ENCODE measurements at places on chromosomes 5 and 9.
A peak's percentile ranks its signal among the peaks of the same experiment; 100 is the strongest.

- no peak for DNase-seq
These were observed 62.9 kb downstream of the HSD17B4 start for GRCh38 chr5:119515192-119515591.

DNA sequence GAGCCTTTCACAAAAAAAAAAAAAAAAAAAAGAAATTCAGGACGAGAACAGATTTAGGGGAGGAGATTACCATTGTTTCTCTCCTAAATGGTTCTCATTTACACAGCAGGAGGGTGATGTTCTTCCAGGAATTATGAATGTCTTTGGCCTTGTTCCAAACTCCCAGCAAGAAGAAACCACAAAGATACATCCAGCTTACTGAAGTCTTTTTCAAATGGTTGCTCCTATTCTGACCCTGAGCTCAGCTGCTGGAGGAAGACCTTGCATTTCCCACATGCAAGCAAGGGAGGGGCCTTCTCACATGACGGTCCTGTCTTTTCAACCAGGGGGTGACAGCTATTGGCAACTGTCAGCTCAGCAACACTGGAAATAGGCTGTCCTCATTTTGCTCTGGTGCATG lies 203.0 kb upstream of the VLDLR start:
- DNase-seq: no peak

GRCh38 chr9:109775516-109775915 lies 4.5 kb upstream of the PALM2AKAP2 start:
- DNase-seq: no peak

GRCh38 chr9:73371801-73372200 lies 220.1 kb downstream of the ANXA1 start:
- no peak for DNase-seq

DNA sequence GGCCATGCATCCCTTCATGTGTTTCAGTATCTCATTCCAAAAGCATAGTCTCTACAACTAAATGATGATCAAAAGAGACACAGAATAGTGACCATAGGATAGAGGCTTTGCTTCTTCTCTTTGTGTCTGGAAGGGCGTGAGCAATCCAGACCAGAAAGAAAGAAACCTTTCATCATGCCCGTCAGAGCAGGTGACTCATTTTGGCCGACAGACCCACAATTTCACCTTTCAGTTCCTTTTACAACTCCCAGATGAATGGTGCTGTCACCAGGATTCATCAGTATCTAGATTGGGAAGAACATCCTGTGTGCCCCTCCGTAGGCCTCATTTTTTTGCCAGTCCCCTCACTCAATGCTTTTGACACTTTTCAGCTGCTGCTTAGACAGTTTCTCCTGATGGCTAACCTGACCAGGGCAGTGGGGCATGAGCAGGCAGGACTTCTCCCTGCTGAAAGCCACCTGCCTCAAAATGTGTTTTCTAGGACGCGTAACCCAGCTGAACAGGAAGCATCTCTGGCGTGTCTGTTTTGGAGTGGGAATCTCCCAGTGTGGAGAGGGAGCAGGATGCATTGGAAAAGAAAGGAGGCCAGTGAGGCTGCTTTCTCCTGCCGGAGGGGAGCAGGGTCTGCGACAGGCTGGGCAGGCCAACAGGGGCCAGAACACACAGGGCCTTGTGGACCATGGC lies 21.2 kb downstream of the ABLIM3 start:
- DNase-seq: peak; percentile 72

- DNase-seq: no peak
These were observed 104.1 kb downstream of the CMYA5 start for GRCh38 chr5:79793722-79794121.

DNA sequence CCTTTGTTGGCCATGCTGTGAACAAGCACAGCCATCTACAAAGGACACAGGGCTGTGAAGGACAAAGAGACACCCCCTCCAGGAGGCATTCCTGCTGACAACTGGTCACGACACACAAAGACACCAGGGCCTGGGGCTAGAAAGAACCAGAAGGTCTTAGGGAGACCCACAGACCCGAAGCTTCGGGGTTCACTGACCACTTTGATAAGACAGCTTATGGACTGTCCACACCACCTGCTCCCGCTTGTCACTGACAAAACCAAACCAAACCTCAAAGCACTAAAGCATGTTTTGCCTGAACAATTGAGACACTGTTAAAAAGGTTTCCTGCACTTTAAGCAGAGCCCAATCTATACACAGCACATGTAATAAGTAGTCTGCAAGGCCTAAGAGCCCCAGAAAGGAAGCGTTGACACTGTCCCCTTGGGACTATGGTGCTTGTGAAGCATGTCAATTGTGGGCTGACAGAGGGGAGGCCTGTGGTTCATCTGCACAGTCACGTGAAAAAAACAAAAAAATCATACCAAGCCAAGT lies 185.0 kb downstream of the GAPVD1 start:
- no peak for DNase-seq

DNA sequence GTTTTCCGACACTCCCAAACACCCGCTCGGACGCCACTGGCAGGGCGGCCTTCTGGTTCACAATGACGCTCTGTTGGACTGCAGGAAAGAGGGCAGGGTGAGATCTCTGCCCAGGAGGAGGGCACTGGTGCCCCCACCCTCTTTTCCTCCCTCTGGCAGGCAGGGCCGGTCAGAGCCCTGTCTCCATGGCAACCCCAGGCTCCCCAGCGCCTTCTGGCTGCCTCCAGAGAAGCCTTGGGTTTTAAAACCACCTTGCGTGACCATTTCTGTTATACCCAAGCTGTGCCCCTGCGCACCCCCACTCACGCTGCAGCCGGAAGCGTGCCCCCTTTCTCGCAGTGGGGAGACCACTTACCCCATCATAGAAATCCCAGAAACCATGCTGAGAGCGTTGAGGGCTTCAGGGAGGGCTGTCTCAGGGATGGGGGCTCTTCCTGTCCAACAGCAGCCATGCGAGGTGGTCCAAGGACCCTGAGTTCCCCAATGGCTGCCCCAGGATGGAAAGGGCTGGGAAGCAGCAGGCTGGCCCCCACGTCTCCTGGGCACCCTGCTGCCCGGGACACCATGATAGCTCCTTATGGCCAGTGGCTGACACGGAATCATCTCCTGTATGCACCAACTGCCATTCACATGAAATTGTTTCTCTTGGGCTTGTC lies 7.3 kb downstream of the C9orf50 start:
- DNase-seq: no peak

- no peak for DNase-seq
These were observed 41.1 kb downstream of the ALG2 start for GRCh38 chr9:99180662-99181061.

- DNase-seq: no peak
These were observed 1151.6 kb upstream of the CDH6 start for GRCh38 chr5:30041831-30042385.

DNA sequence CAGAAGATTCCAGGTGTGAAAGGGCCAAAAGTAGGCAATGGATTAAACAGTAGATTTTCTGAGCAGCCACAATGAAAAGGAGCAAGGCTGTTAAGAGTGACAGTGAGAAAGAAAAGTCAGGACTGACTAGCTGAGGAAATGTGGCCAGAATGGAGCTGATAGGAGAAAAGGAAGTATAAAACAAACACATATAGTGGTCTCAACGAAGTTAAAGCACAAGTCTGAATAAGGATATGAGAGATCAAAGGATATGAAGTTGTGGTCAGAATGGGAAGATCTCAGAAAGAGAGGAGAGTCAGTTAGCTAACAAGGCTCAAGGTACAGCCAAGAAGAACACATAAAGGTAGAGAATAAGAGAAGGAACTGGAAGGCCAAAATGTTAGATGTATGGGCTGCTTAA lies 39.9 kb downstream of the FNIP1 start:
- DNase-seq: no peak

- peak; percentile 97 for DNase-seq
These were observed 114.0 kb downstream of the NSG2 start for GRCh38 chr5:174159327-174160114.

- no peak for DNase-seq
These were observed 742.7 kb downstream of the TLE1 start for GRCh38 chr9:80946496-80947170.

- peak; percentile 24 for DNase-seq
These were observed 9.1 kb upstream of the MAT2B start for GRCh38 chr5:163496286-163496685.

GRCh38 chr5:89930591-89931392 lies 478.8 kb downstream of the CETN3 start:
- peak; percentile 59 for DNase-seq

DNA sequence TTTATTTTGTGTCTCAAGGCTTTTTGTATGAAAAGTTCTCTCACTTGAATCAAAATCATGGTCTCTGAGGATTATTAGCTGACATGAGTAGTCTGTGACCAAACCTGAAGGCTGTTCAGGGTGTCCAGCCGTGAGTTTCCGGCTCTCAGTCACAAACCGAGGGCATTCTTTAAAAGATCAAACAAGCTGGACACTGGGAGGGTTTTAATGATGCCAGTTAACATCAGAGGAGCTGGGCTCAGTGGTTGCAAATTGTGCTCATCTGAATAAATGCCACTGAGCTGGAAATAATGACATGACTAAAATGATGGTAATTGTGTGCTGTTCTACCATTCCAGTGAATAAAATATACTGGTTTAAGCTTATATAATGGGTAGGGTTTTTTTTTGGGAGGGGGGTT lies 153.1 kb downstream of the FOCAD start:
- no peak for DNase-seq

DNA sequence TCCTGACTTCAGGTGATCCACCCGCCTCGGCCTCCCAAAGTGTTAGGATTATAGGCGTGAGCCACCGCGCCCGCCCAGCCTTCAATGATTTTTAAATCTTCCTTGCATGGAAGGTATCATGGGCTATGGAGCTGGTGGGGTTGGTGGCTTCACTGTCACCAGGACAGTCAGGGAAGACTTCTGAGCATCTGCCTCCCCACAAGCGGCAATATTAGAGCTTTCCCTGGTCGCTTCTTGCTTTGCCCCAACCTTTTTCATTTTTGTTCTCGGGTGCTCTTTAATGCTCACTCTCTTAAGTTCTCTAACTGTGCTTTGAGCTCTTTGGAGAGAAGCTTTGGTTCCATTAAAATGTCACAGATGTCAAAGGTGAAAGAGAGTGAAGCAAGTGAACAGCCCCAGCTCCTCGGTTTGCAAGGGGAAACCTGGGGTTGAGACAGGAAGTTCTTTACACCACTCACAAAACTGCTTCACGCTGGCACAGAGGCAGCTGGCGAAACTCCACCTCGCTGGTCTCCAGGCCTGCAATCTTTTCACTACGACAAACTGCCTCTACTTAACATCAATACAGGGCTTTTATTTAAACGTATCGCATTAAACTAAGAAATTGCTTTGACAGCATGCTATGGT lies 142.5 kb upstream of the RETREG1 start:
- DNase-seq: no peak

GRCh38 chr9:87375397-87376073 lies 122.1 kb upstream of the DAPK1 start:
- DNase-seq: peak; percentile 28

DNA sequence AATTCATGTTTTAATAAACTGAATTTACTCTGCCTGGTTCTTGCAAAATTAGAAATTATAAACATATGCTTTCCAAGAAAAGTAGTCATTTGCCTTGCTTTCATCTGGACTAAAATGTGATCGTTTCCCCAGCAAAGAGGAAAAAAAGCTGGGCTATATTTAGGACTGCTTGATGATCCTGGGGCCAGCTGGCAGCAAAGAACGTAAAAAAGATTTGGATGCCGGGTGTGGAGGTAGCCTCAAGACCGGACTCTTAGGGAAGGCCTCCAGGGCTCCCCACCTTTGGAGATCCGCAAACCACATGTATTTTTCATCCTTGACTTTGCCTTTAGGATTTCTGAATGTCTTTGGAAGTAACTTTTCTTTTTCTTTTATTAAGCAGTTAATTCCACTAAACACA lies 156.1 kb upstream of the SEMA6A start:
- no peak for DNase-seq

DNA sequence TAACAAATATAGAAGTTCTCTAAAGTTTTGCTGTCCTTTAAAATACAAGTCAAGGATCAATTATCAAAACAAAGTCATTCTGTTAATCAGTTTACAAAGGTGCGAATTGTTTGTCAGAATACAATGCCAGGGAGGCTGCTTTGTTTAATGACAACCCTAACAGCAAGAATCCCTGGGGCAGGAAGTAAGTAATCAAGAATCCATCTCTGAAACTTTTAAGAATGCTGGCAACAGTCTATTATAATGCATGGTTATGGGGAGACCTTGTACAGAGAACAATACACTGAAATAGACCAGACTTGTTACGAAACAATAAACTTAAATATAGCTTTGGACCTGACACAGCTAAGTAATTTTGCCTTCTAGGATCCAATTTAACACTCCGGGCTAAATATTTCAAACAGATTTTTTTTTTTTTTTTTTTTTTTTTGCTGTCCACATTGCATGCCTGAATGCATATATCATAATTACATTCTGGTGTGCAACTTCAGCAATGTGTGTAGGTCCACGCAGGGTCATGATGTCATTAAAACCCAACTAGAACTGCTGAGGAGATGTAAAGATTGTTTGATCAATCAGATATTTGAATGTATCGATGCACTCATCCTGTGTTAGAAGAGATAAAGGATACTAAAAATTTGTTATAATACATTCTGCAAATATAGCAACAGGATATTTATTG lies 421.3 kb downstream of the CETN3 start:
- DNase-seq: no peak

Measured in RWPE1 (cell line).